Dermis blood vessel endothelial cell (primary cell): ENCODE measurements at places on chromosomes 12 and 14. TPM values are rescaled to one million over a fixed set of nuclear protein-coding genes. Genes with fewer than 3 reads are reported as not detected.

Gene DNAH10
- total RNA-seq, result under 0.01 TPM in 1 of 2 replicates, not detected in the other

Gene TAS2R14
- 0.74 and 2.0 TPM in 2 replicates for total RNA-seq

Gene WNT1
- total RNA-seq, result not detected in 2 replicates

Gene TEX52
- not detected in 2 replicates for total RNA-seq

Gene GLIPR1
- 2.0 and 5.4 TPM in 2 replicates for total RNA-seq

Gene IAPP
- total RNA-seq, result not detected in 2 replicates

- DNase-seq, result no peak
Measured at GRCh38 chr14:61037215-61037614, 56.2 kb downstream of the SLC38A6 start.

GRCh38 chr14:51369814-51370213 lies 129.8 kb downstream of the TMX1 start:
- peak; percentile 29 for DNase-seq

DNA sequence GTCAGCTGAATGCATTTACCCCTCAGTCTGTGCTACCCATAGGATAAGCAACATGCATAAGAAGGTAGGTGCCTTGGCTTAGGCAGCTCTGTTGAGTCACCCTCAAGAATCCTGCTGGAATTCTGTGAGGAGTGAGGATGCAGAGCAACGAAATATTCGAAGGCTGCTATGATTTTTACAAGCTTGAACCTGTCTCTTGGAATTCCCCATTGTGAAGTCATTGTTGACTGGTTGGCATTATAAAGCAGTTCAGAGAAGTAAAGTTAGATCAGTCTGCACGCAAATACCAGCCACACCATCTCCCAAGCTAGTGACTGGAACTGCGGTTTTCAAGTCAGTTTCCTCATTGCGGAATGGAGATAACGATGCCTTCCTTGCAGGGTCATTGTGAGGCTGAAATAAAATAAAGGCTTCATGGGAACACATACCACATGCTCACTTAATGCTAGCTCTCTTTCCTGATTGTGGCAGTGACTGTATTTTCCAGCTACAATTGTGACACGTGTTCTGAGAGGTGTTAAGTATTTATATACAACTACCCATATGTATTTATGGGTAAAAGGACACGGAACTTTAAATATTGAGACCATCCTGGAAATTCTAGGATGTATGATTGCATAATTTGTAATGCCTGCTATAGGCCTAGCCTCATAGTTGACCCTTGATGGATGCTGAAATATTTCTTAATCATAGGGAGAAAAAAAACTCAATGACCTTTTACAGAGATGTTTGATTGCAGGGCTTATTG lies 96.7 kb downstream of the ETV6 start:
- peak; percentile 40 for DNase-seq

- DNase-seq, result no peak
Measured at GRCh38 chr12:121766290-121767039, 27.0 kb downstream of the RHOF start.

DNA sequence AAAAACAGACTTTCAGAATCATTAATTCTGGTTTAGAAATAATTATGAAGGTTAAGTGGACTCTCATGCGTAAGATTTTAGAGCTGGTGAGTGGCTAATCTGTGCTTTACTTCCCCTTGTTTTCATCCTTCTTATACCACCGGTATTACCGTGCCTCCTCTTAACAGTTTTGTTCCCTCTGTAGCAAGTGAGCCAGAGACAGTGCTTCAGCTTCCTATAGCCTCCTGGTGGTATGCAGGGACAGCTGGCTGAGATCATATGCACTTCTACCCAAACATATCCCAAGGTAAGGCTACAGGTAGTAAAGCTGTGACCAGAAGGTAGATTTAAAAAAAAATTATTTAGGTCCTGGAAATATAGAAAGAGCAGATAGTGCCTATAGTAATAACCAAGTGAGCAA lies 55.2 kb downstream of the PDE3A start:
- DNase-seq, result no peak

DNA sequence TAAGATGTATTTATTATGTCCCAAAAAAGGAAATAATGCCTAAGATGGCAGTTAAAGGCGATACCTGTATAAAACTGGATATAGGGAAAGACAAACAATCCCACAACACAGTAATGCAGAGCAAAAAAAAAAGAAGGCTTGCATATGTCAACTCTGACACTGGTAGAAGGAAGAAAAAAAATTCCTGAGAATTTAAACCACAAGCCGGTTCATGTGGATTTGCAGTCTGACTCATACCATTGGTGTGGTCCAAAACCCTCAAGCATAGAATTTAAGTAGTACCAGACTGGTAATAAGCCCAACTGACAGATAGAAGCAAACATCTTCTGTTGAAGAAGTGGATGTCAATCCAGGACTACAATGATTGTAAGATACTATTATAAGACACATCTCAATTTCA lies 7.2 kb downstream of the DNAI7 start:
- DNase-seq, result no peak

GRCh38 chr14:31717294-31718085 lies 156.3 kb downstream of the NUBPL start:
- DNase-seq, result no peak

GRCh38 chr12:14260011-14260993 lies 105.2 kb upstream of the ATF7IP start:
- peak; percentile 95 for DNase-seq

DNA sequence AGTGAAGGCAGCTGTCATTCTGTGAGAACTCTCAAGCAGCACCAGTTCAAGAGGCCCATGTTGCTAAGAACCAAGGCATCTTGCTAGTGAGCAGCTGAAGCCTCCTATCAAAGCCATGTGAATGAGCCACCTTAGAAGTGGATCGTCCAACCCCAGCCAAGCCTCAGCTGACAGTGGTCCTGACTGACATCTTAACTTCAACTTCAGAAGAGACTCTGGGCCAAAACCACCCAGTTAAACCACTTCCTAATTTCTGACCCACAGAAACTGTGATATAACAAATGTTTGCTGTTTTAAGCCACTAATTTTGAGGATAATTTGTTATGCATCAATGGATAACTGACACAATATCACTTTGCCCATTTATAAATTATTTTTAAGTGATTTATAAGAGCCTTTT lies 256.0 kb downstream of the RPAP3 start:
- no peak for DNase-seq

GRCh38 chr12:19630536-19630935 lies 191.2 kb downstream of the AEBP2 start:
- no peak for DNase-seq

GRCh38 chr14:54594537-54594936 lies 27.6 kb downstream of the SAMD4A start:
- no peak for DNase-seq

GRCh38 chr12:8501720-8502119 lies 11.6 kb upstream of the CLEC4D start:
- DNase-seq, result no peak

GRCh38 chr14:104689109-104689880 lies at the start of gene INF2:
Gene INF2, plus strand, starts transcription at chr14:104689618. Its CDS starts 11,748 bp downstream, at chr14:104701366.
- DNase-seq, result peak; percentile 67

- DNase-seq, result peak; percentile 18
Measured at GRCh38 chr12:13171921-13172859, 24.3 kb upstream of the EMP1 start.

DNA sequence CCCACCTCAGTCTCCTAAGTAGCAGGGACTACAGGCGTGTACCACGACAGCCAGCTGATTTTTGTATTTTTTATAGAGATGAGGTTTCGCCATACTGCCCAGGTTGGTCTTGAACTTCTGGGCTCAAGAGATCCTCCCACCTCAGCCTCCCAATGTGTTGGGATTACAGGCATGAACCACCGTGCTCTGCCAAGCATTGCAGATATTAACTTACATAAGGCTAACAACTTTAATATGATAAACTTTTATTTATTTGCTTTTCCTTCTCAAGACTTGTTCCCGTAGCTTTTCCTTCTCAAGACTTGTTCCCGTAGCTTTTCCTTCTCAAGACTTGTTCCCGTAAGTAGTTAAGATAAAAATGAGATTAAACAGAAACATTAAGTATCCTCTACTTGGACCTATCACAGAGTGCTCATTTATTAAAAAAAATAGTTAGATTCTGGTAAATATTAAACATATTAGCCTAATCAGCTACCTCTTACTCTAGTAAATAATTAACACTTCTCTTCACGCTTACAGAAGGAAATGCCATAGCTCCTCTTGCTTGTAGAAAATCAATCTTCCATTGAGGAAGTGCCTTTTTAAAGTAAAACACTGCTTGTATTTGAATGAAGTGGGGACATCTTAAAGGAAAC lies 157.7 kb upstream of the KITLG start:
- DNase-seq, result no peak

DNA sequence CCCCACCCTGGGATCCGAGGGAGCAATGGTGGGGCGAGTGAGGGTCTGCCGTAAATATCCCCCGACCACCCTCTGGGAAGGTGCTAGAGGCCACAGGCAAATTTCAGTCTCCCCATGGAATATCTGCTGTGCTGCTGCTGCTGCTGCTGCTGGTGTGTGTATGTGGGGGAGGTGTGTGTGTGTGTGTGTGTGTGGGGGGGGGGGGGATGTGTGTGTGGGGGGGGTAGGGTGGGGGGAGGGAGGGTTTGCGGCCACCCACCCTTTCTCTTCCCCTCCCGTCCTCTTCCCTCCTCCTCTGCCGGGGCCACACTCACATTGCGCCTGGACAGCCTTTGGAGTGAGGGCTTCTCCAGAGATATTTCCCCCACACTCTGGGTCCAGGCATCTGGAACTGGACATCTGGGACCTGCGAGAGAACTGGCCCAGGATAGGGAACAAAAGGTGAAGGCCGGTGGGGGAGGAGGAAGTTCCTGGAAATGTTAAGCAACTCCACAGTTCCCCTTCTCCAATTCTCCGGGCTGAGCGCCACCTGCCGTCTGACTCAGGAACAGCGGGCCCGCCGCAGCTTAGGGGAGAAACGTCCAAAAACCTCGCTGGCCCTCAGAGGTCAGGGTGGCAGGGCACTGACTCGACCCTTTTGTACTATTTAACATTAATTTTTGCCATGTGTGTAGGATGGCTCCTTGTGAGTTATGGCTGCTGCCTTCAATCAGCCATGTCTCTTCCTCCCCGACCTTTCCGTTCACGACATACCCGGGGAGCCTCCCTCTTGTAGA lies at the start of gene C1RL:
Gene C1RL (minus strand): TSS at position 419 of the 776 bp plus-strand sequence. CDS start 34 bp downstream, at position 385.
- peak; percentile 82 for DNase-seq

DNA sequence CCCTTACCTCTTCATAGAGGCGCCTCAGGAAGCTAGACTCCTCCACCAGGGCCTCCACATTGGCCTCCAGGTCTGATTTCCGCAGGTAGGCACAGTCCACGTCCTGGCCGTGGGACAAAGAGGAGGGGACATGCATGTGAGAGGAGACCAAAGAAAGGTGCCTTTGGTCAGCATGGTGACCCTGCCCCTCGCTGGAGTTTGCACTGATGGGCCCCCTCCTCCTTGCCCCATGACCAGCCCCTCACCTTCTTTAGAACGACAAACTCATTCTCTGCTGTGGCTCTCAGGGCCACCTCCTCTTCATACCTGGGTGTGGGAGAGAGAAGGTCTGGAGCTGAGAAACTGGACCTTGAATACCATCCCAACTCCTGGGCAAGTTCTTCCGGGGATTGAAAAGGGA lies 3.2 kb downstream of the KRT85 start:
- no peak for DNase-seq

DNA sequence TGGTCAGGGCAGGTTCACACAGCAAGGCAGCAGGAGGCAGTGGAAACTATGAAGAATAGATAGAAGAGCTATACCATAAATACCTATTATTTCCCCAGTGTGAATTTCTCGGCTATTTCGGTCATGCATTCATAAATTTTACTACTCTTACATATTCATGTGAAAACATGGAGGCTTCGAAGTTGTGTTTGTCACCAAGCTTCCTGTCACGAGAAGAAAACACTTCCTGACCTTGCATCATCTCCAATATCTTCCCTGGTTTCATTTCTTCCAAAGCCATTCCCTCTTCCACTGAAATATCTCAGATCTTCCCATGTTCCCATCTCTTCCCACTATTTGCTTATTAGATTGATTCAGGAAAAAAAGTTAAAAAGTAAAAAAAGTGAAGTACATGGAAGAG lies 80.4 kb downstream of the CPNE8 start:
- DNase-seq, result no peak

DNA sequence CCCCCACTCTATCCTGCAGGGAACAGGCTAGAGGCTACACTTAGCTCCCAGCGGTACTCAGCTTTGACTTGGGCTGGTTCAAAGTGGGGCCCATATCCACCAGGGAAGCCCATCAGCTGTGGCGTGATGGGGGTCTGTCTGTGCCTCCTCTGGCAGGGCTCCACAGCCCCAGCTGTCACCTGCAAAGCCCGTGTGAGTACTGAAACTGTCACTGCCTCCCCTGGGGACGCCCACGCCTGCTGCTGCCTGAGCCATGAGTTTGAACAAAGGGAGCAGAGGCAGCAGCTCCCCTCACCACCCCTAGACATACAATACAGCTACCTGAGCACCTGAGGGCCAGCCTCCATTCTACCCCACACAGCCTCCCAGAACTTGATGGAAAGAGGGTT lies 5.0 kb downstream of the REM2 start:
- no peak for DNase-seq
